ENCODE measurements at places on chromosomes 16 and 17.

- DNase-seq: no peak
Observed at GRCh38 chr16:76800196-76800595, 390.8 kb upstream of the MON1B start.

DNA sequence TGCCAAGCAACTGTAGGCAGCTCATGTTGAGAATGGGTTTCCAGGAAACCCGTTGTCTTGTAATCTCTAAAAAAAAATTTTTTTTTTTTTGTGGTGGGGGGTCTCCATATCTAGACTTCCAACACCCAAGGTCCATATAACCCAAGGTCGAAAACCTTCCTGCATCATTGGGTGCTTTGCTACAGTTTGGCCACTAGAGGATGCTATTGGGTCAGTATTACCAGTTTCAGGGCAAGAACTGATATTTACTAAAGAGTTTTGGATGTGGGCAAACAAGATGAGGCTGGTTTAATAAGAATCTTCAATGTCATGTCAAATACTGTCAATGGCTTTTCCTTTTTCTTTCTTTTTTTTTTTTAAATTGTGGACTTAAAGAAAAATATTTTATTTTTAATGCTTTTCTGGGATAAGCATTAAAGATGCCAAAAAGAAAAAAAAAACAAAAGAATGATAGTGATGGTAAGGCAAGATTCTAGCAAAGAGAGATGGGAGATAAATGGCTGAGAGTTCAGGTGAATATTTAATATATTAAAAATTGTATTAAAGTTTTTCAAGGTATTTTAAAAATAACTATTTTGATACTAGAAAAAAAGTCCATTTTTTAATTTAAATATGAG lies 62.2 kb downstream of the DHRS7C start:
- DNase-seq: peak; percentile 65

DNA sequence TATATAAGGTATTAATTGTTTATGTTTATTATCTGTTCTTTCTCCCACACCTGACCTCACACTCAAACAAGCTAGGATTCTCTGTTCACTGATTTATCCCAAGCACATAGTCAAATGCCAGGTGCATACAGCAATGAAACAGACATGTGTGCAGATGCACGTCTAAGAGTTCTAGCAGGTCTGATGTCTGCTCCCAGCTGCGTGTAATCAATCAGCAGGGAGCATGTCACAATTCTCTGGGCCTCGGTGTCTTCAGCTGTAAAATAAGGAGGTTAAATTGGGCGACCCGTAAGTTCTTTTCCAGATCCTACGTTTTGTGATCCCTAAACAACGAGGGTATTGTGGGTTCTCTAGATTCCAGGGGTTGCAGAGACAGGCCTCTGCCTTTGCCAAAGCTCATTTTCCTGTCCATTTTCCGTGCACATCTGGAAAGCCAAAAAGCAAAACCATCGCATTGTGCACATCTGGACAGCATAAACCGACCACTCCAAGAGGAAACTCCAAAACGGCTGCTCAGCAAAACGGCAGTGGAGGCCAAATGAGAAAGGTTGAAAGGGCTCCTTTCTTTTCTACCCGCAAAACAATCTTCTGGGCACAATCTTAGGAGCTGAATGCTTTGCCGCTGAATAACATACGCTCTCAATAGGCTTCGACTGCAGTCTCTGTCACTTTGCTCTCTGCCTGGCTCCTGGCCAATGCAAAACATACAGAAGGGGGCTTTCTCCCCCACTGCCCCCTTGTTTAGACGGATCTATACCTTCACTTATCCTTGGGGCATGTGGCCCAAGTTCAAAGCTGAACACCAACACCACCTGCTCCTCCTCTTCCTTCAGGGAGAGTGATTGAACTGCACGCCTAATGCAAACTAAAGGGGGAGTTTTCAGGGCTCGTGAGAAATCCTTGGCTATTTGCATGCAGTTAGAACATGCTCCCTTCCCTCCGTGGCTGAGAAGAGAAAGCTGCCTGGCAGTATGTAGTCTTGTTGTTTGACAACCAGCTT lies 426.3 kb downstream of the SLC39A11 start:
- DNase-seq: no peak

GRCh38 chr17:74921026-74921681 lies 1.9 kb downstream of the USH1G start:
- DNase-seq: no peak

- DNase-seq: peak; percentile 81
Observed at GRCh38 chr17:51000835-51001638, 119.6 kb downstream of the SPAG9 start.

GRCh38 chr17:62017496-62017895 lies 47.6 kb downstream of the MED13 start:
- no peak for DNase-seq

GRCh38 chr16:89505204-89506112 lies 2.7 kb upstream of the SPG7 start:
- peak; percentile 49 for DNase-seq

- no peak for DNase-seq
Observed at GRCh38 chr17:42835732-42836131, 2.5 kb downstream of the PSME3 start.

GRCh38 chr16:86087011-86087895 lies 188.3 kb downstream of the IRF8 start:
- no peak for DNase-seq

- no peak for DNase-seq
Observed at GRCh38 chr16:12976936-12977335, 75.5 kb downstream of the SHISA9 start.

DNA sequence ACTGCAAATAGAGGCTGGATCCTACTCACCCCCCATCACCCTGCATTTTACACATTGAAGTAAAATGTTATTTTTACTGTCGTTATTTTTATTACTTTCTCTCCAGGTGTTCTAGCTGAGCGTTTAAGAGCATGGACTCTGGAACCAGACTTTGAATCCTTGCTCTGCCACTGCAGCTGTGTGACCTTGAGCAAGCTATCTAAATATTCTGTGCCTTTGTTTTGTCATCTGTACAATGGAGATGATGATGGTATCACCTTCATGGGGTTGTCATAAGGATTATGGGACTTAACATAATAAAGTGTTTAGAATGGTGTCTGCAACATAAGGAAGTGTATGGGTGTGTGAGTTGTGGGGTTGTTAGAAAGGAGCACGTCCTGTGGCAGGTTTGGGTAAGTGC lies 17.8 kb downstream of the MSI2 start:
- DNase-seq: no peak
